NCI-H187 (cell line): ENCODE measurements at places on chromosomes 7 and 10.
A peak's percentile ranks its signal among the peaks of the same experiment; 100 is the strongest.

DNA sequence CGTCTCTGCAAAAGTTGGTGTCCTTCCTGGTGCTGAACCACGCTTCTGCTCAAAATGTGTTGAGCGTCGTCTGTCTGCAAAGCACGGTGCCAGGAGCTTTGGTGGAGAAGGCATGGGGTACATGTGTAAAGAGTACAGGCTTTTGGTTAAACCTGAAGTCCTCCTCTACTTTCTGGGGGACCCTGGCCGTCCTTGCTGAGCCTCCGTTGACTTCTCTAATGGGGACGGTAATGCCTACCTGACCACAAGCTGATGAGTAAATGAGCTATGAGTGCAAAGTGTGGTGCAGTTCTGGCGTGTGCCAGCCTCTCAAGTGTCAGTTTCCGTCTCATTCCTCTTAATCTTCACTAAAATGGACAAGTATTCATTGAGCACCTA is 527 bp upstream of the HERPUD2 start:
- DNase-seq, result no peak

GRCh38 chr10:71300555-71301370 is 18.3 kb upstream of the SLC29A3 start:
- DNase-seq, result no peak

DNA sequence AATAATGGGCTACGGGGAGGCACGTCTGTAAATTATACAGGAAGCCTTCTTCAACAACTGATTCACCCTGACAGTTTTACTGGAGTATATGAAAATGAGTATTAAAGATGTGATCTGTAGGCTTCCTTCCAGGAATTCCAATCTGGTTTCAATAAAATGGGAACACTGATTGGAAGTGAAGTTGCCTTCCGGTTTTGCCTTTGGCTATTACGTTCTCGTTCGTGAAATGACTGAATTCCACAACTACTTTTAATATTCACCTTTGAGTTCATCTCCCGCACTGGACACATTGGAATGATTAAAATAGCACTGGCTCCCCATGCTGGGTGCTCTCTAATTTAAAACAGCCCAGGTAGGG is 350.1 kb upstream of the MKI67 start:
- DNase-seq, result no peak

- DNase-seq, result no peak
Measured at GRCh38 chr7:133196856-133197612, 55.8 kb upstream of the EXOC4 start.

DNA sequence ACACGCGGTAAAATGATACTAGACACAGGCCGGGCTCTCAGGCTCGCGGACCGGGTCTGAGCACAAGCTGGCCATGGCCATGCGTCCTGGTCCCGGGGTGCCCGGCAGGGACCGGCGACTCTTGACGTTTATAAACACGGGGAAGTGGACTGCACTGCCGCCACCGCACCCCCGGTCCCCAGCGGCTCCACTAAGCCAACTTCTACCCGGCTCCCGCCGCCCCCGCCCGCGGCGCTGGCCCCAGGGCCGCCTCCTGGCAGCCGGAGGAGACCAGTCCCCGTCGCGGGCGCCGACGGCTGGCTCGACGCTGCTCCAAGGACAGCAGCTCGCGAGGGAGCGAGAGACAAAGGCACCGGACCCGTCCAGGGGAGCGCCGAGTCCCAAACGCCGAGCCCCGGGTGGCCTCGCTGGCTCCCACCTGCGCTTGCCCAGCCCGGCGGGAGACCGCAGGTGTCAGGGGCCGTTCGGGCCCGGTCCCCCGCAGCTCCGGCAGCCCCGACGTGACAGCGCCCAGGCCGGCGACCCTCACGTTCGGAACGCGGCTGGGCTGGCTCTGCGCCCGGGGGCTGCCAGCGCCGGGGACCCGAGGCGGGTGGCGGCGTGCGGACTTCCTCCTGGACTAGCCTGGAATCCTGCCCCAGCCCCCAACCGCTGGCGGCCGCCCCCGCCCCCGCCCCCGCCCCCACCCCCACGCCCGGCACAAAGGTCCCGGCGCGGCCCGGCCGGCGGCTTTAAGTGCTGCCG is 517 bp downstream of the ITGB1 start:
- no peak for DNase-seq

- no peak for DNase-seq
Measured at GRCh38 chr10:126696684-126697083, 26.2 kb upstream of the C10orf90 start.

- peak; percentile 4 for DNase-seq
Measured at GRCh38 chr10:114103284-114103683, 59.6 kb downstream of the ADRB1 start.

DNA sequence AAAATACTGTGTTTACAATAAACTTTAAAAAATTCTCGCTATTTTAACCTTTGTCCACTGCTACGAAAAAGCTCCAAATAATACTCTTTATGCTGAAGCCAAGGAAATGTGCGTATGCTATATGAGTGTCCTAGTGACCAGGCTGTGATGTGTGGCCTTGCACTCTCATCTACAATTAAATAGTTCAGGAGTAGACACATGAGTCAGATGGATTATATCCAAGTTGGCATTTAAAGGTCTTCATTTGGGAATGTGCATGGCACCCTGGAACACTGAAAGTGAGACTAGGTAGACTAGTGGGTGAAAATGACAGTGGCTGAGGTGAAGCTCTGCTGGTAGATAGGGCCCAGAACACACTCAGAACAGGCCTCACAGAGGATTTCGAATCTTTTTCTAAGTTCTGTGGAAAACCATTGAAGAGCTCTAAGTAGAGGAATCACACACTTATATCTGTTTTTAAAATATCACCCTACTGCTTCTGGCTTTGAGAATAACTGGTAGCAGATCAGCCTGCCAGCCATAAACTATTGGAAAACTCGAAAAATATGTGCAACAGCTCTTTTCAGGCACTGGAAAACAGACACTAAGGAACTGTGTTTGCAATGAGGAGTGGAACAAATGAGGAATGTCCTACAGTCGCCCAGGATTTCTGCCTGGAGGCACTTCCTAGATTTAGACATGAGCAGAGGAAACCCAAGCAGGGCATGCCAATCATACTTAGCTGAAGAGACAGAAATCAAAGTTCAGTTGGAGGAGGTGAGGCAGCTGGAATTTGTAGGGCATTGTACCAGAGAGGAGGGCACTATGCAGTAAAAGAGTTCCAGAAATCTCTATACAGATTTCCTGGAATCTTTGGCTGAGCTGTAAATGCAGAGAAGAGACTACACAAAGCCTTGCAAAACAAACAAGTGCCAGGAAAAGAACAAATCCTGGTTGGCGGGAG is 603.8 kb upstream of the LRRTM3 start:
- no peak for DNase-seq

GRCh38 chr10:70191972-70192305 is 21.6 kb upstream of the SAR1A start:
- DNase-seq, result no peak

DNA sequence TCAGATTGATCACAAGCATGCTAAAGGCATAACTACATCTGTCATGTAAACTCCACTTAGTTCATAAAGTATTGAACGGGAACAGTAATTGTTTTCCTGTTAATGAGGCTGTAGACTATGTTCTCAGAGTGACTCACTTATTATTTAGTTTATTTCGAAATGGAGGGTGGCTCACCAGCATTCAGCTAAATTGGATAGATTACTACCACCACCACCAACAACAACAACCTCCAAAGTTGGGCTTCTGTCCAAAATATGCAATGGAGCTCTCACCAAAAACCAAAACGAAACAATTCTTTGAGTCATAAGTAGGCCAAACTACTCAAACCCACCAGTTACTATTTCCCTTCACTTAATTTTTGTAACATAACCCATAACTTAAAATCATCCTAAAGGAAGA is 127.9 kb upstream of the NRBF2 start:
- DNase-seq, result no peak

- no peak for DNase-seq
Measured at GRCh38 chr10:94287336-94287735, 75.4 kb downstream of the NOC3L start.

DNA sequence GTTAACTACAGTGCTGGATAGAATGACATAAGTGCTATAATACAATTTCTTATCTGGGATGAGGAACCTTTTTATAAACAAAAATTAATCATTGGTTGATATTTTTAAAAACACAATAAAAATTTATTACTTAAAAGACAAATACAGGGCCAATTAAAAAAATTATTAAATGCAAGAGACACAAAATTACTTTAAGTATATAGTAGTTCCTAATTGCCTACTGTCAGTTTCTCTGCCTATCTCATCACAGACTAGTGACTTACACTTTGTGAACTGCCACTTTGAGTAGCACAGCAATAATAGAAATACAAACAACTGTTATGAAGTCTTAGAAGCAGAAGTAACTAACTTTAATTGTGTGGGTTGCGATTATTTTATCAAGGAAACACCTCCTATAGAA is 8.4 kb downstream of the TES start:
- no peak for DNase-seq

- no peak for DNase-seq
Measured at GRCh38 chr7:32102432-32102873, 32.2 kb upstream of the PDE1C start.

GRCh38 chr7:151586531-151587260 is 67.0 kb upstream of the RHEB start:
- no peak for DNase-seq

DNA sequence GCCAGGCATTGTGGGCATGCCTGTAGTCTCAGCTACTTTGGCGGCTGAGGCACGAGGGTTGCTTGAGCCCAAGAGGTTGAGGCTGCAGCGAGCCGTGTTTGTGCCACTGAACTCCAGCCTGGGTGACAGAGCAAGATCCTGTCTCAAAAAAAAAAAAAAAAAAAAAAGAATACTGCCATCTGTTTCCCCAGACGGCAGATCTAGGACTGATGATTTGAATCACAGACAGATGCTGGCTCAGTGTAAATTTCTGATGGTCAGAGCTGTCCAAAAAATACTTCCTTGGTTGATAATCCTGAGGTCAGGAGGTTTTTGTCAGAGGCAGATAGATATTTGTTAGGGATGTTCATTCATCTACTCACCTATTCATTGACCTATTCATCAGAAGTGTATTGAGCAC is 130.7 kb downstream of the REEP3 start:
- no peak for DNase-seq

DNA sequence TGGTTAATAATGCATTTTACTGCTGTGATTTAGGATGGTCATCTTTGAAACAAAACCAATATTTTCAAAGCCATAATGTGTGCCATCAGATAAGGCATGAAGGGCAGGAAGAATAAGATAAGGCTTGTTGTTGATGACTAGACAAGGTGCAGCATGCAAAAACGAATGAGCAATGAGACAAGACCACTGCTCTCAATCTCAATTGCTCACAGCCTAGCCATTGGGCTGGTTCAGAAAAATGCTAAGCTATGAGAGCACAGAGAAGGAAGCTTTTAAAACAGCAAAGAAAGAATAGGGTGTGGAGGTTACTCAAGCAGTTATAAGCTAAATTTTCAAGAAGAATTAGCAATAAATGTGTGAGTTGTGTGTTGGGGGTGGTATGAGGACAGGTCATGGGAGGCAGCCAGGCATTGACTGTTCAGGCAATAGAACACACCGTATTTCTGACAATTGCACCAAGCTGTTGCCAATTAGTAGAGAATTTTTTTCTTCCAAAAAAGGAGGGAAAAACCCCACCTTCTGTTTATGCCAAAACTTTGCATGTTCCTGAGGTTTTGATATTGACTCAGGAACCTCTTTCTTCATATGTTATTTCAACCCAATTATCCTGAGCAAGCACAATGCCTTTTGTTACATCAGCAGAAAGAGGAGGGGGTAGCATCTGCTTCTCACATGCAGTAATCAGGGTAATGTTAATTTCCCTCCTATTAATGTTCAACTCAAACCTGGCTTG is 276.5 kb downstream of the HDAC9 start:
- no peak for DNase-seq

DNA sequence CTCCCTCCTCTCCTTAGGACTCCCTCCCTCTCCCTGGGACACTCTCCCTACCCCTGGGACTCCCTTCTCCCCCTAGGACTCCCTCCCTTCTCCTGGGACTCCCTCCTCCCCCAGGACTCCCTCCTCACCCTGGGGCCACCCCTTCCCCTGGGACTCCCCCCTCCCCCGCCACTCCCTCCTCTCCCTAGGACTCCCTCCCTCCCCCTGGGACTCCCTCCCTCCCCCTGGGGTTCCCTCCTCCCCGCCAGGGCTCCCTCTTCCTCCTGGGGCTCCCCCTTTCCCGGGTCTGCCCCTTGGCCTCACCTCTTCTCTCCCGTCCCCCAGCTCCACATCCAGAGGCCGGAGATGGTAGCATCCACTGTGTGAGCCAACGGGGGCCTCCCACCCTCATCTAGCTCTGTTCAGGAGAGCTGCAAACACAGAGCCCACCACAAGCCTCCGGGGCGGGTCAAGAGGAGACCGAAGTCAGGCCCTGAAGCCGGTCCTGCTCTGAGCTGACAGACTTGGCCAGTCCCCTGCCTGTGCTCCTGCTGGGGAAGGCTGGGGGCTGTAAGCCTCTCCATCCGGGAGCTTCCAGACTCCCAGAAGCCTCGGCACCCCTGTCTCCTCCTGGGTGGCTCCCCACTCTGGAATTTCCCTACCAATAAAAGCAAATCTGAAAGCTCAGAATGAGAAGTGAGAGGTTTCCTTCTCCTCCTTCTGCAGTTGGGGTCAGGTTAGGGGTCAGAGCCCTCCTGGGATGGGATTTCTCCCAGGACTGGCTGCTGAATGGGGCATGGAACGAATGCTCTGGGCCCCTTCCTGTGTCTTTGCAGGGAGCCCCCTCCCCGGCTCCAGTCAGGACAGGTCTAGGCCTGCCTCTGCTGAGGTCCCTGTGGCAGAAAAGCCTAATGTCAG is 1.4 kb upstream of the MUC17 start:
- no peak for DNase-seq
